ENCODE measurements at places on chromosomes 2 and 18.

- no peak for DNase-seq
Observed at GRCh38 chr2:233248999-233249398, 2.5 kb upstream of the ATG16L1 start.

DNA sequence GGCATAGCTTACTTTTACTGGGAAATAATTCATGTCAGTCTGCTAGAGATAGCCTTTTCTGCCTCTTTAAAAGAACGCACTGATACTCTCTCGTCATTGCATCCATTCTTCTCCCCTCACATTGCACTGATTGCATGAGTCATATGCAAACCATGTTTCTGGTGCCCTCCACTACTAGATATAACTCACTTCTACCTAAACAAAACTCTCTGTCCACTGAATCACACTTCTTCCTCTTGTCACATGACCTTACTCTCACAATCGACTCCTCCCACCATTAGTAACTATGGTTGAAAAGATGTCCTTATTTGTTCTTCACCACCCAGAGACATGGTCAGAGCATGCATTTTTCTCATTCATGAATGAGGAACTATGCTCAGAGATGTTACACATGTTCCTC is 158.0 kb downstream of the CSRNP3 start:
- DNase-seq = peak; percentile 71

DNA sequence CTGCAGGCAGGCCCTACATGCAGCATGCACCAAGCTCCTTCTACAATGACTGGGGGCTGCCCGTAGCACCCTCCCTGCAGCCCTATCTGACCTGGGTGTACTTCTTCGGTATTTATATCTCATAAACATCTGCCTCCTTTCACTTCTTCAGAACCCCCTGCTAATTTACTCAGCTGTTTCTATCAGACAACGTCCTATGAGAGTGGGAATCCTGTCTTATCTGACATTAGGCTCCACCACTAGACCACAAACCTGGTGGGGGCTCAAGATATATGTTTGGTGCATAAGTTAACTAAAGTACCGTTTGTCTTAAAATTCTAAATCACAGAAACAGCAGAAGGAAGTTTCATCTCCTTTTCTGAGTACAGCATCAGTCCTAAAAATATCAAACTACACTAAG is 10.6 kb downstream of the HSBP1L1 start:
- no peak for DNase-seq

GRCh38 chr2:20447437-20448245 is 767 bp downstream of the RHOB start:
- DNase-seq = peak; percentile 33

DNA sequence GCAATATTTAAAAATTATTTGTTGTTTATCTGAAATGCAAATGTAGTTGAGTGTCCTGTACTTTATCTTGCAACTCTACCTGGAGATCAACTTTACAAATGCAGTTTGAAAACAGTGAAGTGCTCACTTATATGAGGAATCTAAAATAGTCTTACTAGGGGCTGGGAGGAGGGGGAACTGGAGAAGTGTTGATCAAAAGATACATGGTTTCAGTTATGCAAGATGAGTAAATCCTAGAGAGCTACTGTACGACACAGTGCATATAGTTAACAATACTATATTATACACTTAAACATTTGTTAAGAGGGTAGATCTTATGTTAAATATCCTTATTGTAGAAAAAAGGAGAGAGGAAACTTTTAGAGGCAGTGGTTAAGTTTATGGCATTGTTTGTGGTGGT is 241.9 kb downstream of the BCL11A start:
- DNase-seq = no peak

DNA sequence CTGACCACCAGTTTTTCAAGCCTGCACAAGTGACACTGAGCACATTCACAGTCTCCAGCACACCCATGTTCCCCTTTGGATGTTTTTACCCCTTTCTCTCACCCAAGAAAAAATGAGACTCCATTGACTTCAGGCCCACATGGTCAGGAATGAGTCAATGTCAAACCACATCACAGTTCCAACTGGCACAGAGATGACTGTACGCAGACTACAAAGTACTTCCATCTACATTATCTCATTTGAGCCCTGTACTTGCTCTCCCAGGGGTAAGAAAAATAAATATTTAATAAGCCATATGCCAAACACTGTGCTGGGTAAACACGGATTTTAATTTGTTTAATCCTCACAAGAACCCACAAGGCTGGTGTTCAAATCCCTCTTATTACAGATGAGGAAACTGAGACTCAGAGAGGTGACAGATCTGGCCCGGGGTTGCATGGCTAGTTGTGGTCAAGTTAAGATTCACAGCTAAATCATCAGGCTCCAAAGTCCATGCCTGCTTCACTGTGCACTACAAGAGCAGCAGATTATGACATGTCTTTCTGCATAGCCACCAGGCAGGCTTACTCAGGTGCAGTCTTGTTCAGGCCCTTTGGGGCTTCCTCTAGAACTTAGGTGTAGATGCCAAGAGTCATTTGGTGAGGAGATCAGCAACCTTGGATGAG is 106.1 kb downstream of the TXNL1 start:
- peak; percentile 39 for DNase-seq

GRCh38 chr2:84940831-84941412 is 30.0 kb upstream of the KCMF1 start:
- no peak for DNase-seq

DNA sequence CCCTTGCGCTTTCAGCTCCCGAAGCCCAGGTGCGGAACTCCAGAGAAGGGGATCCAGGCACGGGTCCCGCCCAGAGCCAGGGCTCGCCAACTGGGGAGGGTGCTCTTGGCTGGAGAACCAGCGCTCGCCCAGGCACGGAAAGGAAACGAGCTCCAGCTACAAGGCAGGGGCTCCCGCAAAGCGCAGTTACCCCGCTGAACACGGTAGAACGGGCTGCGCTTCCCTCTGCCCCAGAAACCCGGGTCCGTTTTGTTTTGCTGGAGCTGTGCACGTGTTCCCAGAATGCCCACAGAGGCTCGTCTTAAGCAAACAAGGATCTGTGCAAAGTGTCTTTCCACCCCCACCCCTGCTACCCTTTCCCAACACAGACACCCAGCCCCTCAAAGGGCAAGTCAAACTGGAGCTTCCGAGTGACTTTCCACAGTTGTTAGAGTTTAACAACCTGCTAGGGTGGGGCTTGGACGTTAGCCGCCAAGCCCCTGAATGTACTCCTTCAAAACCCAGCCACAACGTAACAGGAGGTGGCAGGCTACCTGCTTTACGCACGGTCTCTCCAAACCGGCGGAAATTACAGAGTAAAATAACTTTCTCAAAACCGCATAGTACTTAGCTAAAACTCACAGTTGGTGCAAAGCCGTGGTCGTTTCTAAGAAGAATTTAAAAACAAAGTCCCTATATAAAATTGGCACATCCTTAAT is 775 bp downstream of the RNF125 start:
- peak; percentile 6 for DNase-seq

GRCh38 chr2:240405133-240405532 is 30.3 kb upstream of the GPC1 start:
- DNase-seq = no peak

DNA sequence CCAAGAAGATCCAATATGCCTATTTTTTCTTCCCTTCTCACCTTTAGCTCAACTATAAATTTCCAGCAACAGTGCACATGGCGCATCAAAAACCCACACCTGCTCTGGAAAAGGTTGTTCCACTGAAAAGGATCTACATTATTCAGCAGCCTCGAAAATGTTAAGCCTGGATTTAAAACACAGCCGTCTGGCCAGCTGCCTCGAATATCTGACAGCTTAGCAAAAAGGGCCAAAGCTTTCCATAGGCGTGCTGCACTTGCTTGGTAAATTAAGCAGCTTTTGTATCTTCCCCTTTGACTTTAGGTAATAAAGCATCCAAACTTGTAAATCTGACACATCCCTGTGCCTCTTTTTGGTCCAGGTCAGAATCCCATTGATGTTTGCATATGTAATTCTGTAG is 20.5 kb downstream of the DAPL1 start:
- no peak for DNase-seq

GRCh38 chr2:60394463-60394862 is 159.0 kb downstream of the BCL11A start:
- peak; percentile 14 for DNase-seq

DNA sequence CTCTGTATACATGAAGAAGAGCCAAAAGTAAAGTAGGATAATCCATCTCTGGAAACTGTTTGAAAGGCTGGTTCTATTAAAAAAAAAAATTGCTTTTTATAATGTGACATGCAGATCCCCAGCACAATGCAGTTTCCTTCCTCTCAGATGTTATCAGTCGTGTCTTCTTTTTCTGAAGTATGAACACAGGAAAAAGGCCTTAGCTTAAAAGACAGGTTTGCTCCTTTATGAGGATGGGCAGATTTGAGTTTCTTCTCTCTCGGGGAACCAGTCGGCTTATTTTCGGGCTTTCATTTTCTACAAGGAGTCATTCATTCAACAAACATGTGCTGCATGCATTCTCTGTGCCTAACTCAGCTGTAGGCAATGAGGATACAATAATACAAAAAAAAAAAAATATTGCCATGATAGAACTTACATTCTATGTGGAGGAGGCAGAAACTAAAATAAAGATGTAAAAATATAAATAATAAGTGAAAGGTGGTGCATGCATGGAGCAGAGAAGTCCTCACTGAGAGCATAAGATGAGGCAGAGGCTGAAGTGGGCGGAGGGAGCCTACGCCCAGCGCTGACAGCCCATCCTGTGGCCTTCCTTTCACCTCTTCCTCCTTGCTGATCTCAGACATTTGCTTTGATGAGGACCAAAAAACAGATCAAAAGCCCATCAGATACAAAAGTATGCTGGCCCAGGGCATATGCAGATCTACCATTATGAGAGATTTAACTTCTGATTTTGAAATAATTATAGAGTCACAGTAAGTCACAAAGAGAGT is at the start of gene CD226:
CD226 (minus strand) TSS at position 513 of the 773 bp plus-strand sequence; CDS start at position 46, 467 bp downstream.
- DNase-seq = no peak
